ENCODE measurements at places on chromosomes 5 and 9.
A peak's percentile ranks its signal among the peaks of the same experiment; 100 is the strongest.

GRCh38 chr5:142277796-142278195 lies 47.0 kb downstream of the SPRY4 start:
- DNase-seq: no peak

GRCh38 chr9:71826279-71826678 lies 58.0 kb upstream of the CEMIP2 start:
- no peak for DNase-seq

DNA sequence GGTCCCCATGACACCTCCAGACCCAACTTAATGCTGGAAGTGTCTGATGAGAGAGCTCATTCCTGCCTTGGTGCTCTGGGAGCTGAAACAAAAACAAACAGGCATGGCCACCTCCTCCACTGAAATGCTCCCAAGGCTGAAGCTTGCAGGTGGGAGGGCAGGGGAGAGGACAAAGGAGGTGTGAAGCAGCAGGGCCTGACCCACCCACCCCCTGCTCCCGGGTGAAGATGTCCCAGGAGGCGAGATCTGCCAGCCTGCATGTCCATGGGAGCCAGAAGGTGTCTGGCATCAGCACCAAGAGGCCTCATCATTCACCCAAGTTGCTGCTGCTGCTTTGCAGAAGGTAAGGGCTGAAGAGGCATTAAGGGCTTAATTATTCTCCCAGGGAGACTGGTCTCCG lies 4.2 kb upstream of the CCIN start:
- no peak for DNase-seq

GRCh38 chr5:32299059-32299677 lies 13.6 kb downstream of the MTMR12 start:
- DNase-seq: no peak

DNA sequence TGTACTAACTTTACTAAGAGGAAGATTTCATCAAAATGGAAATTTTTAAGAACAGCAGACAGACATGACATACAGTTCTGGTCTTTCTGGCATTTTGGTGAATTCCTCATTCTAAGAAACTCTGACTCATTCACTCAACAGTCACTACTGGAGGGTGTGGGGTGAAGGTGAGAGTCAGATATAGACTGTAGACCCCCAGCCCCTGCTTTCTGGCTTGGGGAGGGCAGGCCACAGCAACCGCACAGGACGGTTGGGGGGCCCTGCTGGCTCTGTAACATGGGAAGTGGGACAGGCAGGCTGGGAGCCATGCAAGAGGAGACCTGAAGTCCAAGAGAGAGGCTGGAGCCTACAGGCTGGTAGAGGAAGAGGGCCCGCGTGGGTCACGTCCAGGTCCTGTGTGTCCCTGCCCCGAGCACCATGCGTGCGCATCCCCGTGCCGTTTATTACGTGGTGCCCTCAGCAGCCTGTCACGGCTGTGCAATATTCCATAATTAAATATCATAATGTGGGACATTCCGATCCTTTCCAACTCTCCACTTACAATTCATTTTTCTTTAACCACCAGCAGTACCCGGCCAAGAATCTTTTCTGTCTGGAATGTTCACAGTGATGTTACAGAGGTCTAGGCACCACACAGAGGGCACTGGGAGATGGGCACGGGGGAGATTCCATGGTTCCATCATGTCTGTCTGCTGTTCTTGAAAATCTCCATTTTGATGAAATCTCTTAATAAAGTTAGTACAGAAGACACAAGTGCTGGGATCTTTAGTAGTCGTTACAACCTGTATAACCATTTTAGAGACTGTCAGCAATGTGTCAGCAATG lies 75.5 kb downstream of the SEMA4D start:
- DNase-seq: peak; percentile 16

- DNase-seq: no peak
These were observed 74.7 kb downstream of the PIK3R1 start for GRCh38 chr5:68290260-68290674.

GRCh38 chr9:119047513-119048307 lies 321.5 kb downstream of the BRINP1 start:
- DNase-seq: no peak

DNA sequence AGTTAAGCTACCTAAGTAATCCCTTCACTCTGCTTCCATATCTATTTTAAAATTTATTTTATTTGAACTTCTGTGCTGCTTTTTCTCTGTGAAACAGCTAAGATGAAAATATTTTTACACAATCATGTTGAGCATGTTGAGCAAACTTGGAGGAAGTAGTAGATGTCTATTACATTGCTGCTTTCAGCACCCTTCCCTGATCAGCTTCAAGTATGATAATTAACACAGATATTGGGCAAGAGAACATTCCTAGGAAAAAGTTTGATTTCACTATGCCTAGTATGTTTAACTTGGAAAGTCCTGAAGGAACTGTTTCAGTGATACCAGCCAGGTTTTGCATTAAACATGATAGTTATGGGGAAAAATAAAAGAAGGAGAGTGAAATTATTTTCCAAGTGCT lies 283.6 kb downstream of the ELAVL2 start:
- no peak for DNase-seq

- DNase-seq: no peak
These were observed 580.5 kb upstream of the SGCD start for GRCh38 chr5:155746367-155747038.

DNA sequence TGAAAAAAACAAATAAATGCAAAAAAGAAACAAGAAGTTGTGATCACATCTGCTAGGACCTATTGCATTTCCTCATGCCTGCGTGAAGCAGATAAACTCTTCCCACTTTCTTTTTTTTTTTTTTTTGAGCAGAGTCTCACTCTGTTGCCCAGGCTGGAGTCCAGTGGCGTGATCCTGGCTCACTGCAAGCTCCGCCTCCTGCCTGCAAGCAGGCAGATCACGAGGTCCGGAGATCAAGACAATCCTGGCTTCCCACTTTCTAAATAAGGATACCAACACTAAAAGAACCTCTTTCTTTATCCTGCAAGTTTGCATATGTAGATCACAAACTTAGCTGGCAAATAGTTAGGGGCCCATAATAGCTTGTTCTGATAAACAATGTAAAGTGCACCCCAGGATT lies 128.6 kb downstream of the ASTN2 start:
- no peak for DNase-seq

GRCh38 chr5:77223653-77224052 lies 13.2 kb downstream of the PDE8B start:
- no peak for DNase-seq
